Progenitor cell of endocrine pancreas (in vitro differentiated cells): ENCODE measurements at places on chromosomes 7 and 10. TPM values are rescaled to one million over a fixed set of nuclear protein-coding genes. Genes with fewer than 3 reads are reported as not detected.

GRCh38 chr7:56578612-56579011 is 462.4 kb upstream of the NUPR2 start:
- H3K4me1 ChIP-seq: no peaks in the 10 kb centered on the region
- H3K27me3 ChIP-seq: no peaks in the 10 kb centered on the region
- H3K4me3 ChIP-seq: no peak overlapping the region

DNA sequence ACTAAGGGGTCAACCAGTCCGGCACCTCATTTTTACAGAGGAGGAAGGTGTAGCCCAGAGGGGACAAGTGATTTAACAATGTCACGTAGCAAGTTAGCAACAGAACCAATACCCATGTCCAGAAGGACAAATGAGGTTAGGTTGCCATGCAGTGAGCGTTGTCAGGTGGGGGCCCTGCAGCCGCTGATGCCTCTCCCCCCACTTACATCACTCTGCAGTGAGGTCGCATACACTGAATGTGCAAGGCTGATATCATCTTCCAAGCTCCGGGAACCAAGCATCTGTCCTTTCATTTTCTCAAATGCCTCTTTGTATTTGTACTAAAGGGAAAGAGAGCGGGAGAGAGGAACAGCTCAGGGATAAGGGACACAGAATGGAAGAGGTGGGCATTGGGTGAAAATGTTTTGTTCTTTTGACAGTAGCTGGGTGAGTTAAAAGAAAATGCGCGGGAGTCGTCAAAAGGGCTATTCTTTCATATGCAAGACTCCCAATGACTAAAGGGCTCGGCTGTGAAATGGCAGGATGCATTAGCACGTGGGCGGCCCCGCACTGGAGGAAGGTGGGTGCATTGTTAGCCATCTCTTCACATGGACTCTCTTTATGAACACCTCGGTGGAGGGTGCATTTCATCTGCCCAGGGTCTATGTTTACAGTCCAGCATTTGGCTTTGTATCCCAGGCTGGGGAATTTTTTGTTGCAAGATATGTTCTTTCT is 49.7 kb downstream of the NRAP start:
- H3K4me1 ChIP-seq: peaks cover 16% of the 10 kb centered on the region
- H3K27me3 ChIP-seq: peaks cover 62% of the 10 kb centered on the region
- H3K36me3 ChIP-seq: no peaks in the 10 kb centered on the region

- H3K27ac ChIP-seq: no peak overlapping the region
- no peaks in the 10 kb centered on the region for H3K36me3 ChIP-seq
- no peak overlapping the region for H3K4me3 ChIP-seq
- no peaks in the 10 kb centered on the region for H3K4me1 ChIP-seq
- H3K27me3 ChIP-seq: peaks cover 12% of the 10 kb centered on the region
These were observed 196.8 kb upstream of the PDE1C start for GRCh38 chr7:32266932-32267475.

DNA sequence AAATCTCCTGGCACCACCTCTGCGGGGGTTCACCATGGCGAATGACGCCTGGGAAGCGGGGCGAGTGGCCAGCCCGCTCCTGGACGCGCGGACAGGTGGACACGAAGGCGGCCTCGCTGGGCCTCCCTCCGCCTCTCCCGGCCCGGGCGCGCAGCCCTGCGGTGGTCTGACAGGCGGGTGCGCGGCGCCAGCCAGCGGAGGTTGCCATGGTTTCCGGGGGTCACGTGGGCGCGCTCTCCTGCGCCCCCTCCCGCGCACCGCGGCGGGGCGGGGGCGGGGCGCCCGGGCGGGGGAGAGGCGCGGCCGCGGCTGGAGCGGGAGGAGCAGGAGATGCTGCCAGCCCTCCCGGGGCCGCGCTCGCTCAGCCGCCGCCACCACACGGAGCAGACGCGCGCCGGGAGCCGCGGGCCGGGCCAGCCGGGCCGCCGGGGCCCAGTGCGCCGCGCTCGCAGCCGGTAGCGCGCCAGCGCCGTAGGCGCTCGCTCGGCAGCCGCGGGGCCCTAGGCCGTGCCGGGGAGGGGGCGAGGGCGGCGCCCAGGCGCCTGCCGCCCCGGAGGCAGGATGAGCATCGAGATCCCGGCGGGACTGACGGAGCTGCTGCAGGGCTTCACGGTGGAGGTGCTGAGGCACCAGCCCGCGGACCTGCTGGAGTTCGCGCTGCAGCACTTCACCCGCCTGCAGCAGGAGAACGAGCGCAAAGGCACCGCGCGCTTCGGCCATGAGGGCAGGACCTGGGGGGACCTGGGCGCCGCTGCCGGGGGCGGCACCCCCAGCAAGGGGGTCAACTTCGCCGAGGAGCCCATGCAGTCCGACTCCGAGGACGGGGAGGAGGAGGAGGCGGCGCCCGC is at the start of gene PRKAR2B:
Gene PRKAR2B (plus strand): TSS at position 359 of the 848 bp plus-strand sequence. CDS start 203 bp downstream, at position 562.
- peak within 1 kb of the TSS; percentile 89 for H3K4me3 ChIP-seq
- H3K27me3 ChIP-seq: no peaks in the 10 kb centered on the region
- H3K4me1 ChIP-seq: peaks cover 18% of the 10 kb centered on the region
- H3K27ac ChIP-seq: peak within 1 kb of the TSS; percentile 90

The OLAH gene
- total RNA-seq: not detected in 2 replicates

The PPP1R17 gene
- total RNA-seq: 0.96 and 1.2 TPM in 2 replicates

DNA sequence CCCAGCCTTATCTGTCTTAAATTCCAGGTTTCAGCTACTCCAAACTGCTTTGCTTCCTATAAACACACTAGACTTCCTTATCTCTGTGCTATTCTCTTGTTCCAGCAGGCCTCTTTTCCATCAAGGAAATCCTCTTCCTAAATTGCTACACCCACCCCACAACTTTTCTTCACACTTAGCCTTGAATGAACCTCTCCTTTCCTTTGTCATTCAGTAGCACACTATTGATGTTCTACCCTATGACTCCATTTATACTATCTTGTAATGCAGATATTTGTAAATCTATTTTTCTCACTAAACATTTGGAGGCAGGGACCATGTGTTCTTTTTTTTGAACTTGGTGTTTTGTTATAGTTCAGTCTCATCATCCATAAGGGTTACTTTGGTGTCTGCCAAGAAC is 3.7 kb downstream of the SLC16A9 start:
- no peak overlapping the region for H3K4me3 ChIP-seq

DNA sequence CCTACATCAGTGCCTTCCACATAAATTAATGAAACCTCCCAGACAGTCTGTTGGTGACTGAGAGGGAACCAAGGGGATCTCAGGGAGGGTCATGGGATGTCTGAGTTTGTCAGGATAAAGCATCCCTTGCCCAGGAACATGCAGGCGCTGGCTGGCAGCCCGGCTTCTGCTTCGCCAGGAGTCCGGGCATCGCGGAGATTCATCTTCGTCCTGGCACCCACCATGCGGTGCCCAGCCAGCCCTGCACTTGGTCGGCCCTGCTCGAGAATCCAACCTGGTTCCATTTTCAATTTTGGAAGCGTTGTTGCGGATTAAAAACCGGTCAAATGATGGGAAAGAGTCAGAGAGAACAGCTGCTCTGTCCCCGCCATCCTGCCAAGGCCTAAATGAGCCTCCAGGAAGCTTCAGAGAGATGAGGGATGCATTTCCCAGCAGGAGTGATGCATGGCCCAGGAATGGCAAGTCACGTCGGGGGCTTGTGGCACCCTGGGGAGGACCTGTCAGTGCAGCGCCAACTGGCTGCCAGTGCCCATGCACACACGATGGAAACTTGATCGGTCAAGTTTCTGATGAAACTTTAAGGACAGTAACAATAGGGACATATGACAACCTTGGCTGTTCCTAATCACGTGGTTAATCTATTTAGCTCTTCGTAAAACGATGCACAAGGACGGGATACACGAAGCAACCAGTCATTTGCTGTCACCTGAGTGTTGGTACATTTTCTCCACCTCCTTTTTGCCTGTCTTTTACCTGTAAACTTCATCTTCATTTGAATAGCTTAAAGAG is 260.8 kb upstream of the MKI67 start:
- peaks cover 28% of the 10 kb centered on the region for H3K27me3 ChIP-seq
- H3K4me1 ChIP-seq: no peaks in the 10 kb centered on the region
- DNase-seq: no peak
- H3K4me3 ChIP-seq: no peak overlapping the region
- no peak overlapping the region for H3K27ac ChIP-seq

GRCh38 chr7:112056409-112056808 is 149.8 kb downstream of the DOCK4 start:
- peaks cover 31% of the 10 kb centered on the region for H3K4me1 ChIP-seq
- DNase-seq: no peak
- no peaks in the 10 kb centered on the region for H3K27me3 ChIP-seq
- H3K36me3 ChIP-seq: no peaks in the 10 kb centered on the region

The UCN3 gene
- total RNA-seq: 1.00 and 1.3 TPM in 2 replicates

DNA sequence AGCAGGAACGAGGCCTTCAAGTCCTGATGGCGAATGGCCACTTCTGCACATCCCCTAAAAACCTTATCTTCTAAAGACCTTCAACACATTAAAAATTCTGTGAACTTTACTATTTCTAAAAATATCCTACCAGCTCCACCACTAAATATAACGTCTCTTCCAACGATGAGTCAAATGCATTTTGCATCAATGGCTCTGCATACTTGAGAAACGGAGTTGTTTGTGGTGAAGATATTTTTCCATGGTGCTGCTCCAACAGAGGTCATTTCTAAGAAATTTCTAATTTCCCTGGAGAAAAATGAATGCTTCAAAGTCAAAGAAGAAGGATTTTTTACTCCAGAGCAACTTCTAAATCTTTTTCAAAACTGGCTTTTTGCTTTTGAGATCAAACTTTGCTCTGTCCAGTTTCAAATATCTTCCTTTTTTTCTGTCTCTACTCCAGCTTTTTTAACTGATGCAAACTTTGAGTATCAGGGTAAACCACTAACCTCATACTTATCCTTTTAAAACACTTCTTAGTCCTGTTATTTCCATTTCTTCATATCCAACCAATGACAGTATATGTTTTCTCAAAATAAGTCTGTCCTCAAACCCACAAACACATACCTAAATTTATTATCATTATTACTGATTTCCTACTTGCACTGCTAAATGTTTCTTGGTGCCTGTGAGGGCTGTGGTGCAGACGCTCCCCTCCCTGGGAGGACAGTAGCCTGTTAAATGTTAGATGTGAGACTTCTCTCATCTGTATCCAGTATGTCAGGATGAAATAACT is 258.1 kb downstream of the KLF6 start:
- H3K27me3 ChIP-seq: peaks cover 3% of the 10 kb centered on the region
- DNase-seq: no peak
- H3K4me1 ChIP-seq: peaks cover 5% of the 10 kb centered on the region
- no peaks in the 10 kb centered on the region for H3K36me3 ChIP-seq

The SORCS1 gene
- 13.6 and 14.1 TPM in 2 replicates for total RNA-seq

GRCh38 chr10:124874-125273 is 10.4 kb upstream of the ZMYND11 start:
- no peak for DNase-seq
- H3K4me1 ChIP-seq: peaks cover 6% of the 10 kb centered on the region
- no peak overlapping the region for H3K27ac ChIP-seq
- no peaks in the 10 kb centered on the region for H3K27me3 ChIP-seq
- H3K36me3 ChIP-seq: peaks cover 6% of the 10 kb centered on the region
- no peak overlapping the region for H3K4me3 ChIP-seq

- H3K36me3 ChIP-seq: peaks cover 47% of the 10 kb centered on the region
- H3K4me3 ChIP-seq: no peak overlapping the region
- DNase-seq: no peak
- H3K27me3 ChIP-seq: no peaks in the 10 kb centered on the region
- H3K27ac ChIP-seq: peak overlapping the region; percentile 71
These were observed 14.3 kb downstream of the ZNF282 start for GRCh38 chr7:149209518-149210269.

The PWWP2B gene
- total RNA-seq: 23.2 and 24.3 TPM in 2 replicates

The LAMTOR4 gene
- 106 and 116 TPM in 2 replicates for total RNA-seq

The EN2 gene
- total RNA-seq: not detected in 2 replicates
